ENCODE measurements at places on chromosomes 4 and X.
A peak's percentile ranks its signal among the peaks of the same experiment; 100 is the strongest.

DNA sequence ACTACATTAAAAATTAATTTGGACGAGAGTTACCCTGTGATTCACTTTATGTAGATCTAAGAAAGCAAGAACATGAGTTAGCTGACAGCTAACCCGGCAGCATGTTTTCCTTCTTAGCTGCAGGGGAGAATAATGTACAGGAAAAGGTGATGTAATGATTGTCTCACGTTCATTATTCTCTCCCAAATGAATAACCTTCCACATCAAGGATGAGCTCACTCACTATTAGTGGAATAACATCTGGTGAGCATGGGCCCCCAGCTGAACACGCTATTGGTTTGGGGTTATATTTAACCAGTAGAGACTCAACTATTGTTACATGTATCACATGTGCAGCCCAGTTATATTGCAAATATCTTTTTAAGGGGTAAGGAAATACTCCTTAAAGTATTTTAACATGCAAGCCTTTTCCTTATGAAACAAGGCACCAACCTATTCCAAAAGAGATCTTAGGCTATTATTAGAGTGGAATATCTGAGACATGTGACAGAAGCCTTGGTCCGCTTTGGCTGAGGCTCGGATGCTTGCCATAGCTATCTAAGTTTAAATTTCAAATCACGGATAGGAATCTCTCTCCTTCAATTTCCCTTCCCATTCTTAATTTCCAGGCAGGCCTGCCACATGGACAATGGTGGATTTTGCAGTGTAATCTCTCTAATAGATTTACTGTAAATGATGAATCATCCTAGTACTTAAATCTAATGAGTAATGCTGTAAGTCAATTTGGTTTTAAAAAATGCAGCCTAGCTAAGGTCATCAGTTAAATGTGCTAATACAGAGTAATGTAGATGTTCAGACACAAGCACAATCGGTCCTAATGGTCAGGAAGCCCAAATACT, 99.0 kb upstream of the OTUD4 start:
- H3K4me3 ChIP-seq: no peak overlapping the region
- H3K36me3 ChIP-seq: no peaks in the 10 kb centered on the region
- DNase-seq: no peak
- H3K27ac ChIP-seq: no peak overlapping the region
- no peaks in the 10 kb centered on the region for H3K4me1 ChIP-seq

DNA sequence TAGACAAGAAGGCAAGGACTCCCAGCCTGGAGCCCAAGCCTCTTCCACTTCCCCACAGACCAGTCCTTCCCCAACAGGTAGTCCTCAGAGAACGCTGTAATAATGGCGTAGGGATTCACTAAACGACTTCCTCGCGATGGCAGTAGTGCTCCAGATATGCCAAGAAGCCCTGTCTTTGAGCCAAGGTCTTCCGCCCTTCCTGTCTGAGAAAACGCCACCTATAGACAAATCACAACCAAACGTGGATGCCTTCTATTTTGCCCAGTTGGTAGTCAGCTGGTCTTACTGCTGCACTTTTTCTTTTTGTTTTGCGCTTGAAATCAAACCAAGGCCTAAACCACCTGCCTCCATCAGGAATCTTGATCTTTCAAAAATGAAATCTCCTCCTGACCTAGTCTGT, 203.3 kb downstream of the OR13H1 start:
- H3K4me1 ChIP-seq: no peaks in the 10 kb centered on the region
- peak overlapping the region; percentile 87 for H3K4me3 ChIP-seq
- H3K27ac ChIP-seq: no peak overlapping the region
- no peaks in the 10 kb centered on the region for H3K27me3 ChIP-seq
- no peaks in the 10 kb centered on the region for H3K36me3 ChIP-seq
- no peak for DNase-seq

- H3K27ac ChIP-seq: peak overlapping the region; percentile 71
- DNase-seq: no peak
- H3K4me3 ChIP-seq: no peak overlapping the region
- no peaks in the 10 kb centered on the region for H3K36me3 ChIP-seq
These were observed 50.9 kb downstream of the UCHL1 start for GRCh38 chr4:41307638-41308037.

DNA sequence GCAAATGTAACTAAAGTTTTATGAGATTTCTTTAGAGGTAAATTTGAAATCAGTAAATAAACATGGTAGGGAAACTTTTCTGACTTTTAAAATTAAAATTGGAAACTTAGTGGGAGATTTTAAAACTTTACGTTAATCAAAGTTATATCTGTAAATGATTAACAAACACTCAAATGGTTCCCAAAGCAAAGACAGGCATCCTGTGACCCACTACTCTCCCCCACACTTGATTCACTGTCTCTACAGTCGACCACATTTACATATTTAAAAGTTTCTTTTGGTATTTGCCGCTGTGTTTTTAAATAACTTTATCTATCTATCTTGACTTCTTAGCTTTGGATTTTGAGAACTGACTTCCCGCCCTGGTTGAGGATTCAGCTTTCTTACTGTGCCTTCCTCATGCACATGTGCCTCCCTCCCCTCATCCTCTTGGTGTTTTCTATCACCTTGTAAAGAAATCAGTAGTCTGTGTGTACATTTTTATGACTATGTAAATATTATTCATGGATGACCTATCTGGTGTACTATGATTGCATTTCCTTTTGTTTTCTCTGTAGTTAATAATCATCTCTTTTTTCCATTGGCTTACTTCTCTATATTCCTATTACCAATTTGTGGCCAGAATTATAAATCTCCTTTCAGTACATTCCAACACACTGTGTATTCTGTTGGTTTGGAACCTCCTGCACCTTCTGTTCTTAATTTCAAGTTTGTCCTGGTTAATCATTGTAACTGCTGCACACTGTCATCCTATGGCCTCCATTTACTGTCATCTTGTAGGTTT, 72.6 kb downstream of the WWC2 start:
- H3K4me1 ChIP-seq: peaks cover 20% of the 10 kb centered on the region
- H3K4me3 ChIP-seq: no peak overlapping the region
- H3K27ac ChIP-seq: no peak overlapping the region
- no peaks in the 10 kb centered on the region for H3K27me3 ChIP-seq
